T-helper 17 cell (primary cell): ENCODE measurements at places on chromosomes 1 and 21. TPM values are rescaled to one million over a fixed set of nuclear protein-coding genes. Genes with fewer than 3 reads are reported as not detected.

- H3K36me3 ChIP-seq, result peaks cover 2% of the 10 kb centered on the region
- H3K4me1 ChIP-seq, result peaks cover 6% of the 10 kb centered on the region
- no peak overlapping the region for H3K4me3 ChIP-seq
- no peak overlapping the region for H3K27ac ChIP-seq
- no peak for DNase-seq
- peaks cover 27% of the 10 kb centered on the region for H3K27me3 ChIP-seq
Measured at GRCh38 chr1:211589782-211590721, 11.1 kb upstream of the SLC30A1 start.

GRCh38 chr21:42703136-42703908, 49.9 kb downstream of the PDE9A start:
- no peaks in the 10 kb centered on the region for H3K27me3 ChIP-seq
- peaks cover 7% of the 10 kb centered on the region for H3K36me3 ChIP-seq
- no peak for DNase-seq
- peaks cover 2% of the 10 kb centered on the region for H3K4me1 ChIP-seq
- H3K27ac ChIP-seq, result no peak overlapping the region
- no peak overlapping the region for H3K4me3 ChIP-seq

GRCh38 chr21:16071092-16071491, 341.3 kb downstream of the USP25 start:
- DNase-seq, result no peak
- H3K27me3 ChIP-seq, result peaks cover 8% of the 10 kb centered on the region
- H3K4me3 ChIP-seq, result no peak overlapping the region
- no peaks in the 10 kb centered on the region for H3K4me1 ChIP-seq
- H3K27ac ChIP-seq, result no peak overlapping the region
- no peaks in the 10 kb centered on the region for H3K36me3 ChIP-seq

DNA sequence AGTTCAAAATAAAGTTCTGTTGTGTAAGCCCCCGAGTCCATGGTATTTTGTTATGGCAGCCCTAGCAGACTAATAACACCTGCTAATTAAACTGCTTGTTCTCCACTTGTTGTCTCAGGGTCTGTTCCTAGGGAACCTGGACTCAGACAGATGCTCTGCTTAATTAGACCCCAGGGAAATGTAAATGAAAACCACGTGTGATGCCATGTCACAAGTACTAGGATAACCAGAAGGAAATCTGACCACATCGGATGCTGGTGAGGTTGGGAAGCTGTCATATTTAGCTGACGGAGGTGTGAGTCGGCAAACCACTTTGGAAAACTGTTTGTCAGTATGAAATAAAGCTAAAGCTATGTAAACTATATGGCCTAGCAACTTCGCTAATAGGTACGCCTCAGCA, 19.6 kb downstream of the EDN2 start:
- no peaks in the 10 kb centered on the region for H3K4me1 ChIP-seq
- no peak overlapping the region for H3K27ac ChIP-seq
- H3K36me3 ChIP-seq, result no peaks in the 10 kb centered on the region
- no peak overlapping the region for H3K4me3 ChIP-seq

DNA sequence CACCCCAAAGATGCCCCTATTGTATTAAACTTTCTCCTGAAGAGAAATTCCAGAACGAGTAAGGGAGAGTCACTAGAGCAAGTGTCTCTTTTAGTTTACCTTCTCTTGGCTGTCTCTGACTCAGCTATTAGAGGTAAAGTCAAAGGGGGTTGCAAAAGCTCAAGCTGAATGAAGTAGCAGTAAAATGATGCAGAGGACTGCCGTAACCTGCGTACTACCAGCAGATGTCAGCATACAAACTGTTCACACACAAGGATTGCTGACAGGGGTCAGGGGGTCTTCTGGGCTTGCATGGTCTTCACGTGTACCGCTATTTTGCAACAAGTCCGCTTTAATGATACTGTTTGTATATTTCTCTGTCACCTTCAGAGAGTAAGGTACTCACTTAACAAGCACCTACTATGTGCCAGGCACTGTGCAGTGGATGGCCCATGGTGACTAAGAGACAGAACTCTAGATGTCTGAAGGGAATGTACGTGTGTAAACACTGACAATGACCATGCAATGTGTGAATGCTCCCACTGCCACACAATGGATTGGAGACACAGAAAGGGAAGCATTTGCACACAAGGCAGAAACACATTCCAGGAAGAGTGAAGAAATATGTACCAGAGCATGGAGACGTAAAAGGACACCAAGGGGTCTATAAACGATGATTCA, 34.9 kb downstream of the CHML start:
- no peak for DNase-seq
- peaks cover 11% of the 10 kb centered on the region for H3K4me1 ChIP-seq
- H3K27me3 ChIP-seq, result peaks cover 4% of the 10 kb centered on the region
- H3K27ac ChIP-seq, result no peak overlapping the region
- no peak overlapping the region for H3K4me3 ChIP-seq

- H3K4me3 ChIP-seq, result peak overlapping the region; percentile 84
- H3K27ac ChIP-seq, result peak overlapping the region; percentile 90
- DNase-seq, result no peak
- no peaks in the 10 kb centered on the region for H3K27me3 ChIP-seq
Measured at GRCh38 chr1:40058453-40059337, 18.2 kb downstream of the CAP1 start.

- H3K36me3 ChIP-seq, result peaks cover 8% of the 10 kb centered on the region
- H3K27ac ChIP-seq, result peak overlapping the region; percentile 72
- H3K4me1 ChIP-seq, result no peaks in the 10 kb centered on the region
Measured at GRCh38 chr1:19169642-19170041, 40.4 kb downstream of the UBR4 start.

DNA sequence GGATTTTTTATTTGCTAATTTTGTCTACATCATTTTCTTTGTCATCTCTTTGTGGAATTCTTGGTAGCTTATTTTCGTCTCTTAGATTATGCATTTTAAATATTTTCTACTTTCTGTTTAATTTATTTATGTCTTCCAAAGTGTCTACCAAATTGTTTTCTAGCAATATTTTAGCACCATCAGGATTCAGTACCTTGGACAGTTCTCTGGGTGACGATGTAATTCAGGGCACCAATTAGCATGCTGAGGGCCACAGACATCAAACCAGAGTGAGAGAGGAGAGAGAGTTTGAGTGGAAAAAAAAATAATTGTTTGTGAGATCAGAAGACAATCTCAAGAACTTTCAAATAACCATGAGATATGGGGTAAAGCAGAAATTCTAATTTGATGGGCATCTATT, 169.8 kb upstream of the CXADR start:
- no peaks in the 10 kb centered on the region for H3K27me3 ChIP-seq
- DNase-seq, result no peak
- no peaks in the 10 kb centered on the region for H3K4me1 ChIP-seq
- H3K36me3 ChIP-seq, result no peaks in the 10 kb centered on the region

GRCh38 chr1:1974834-1975233, 28.8 kb downstream of the CFAP74 start:
- H3K27ac ChIP-seq, result no peak overlapping the region
- H3K36me3 ChIP-seq, result no peaks in the 10 kb centered on the region
- H3K27me3 ChIP-seq, result peaks cover 23% of the 10 kb centered on the region
- no peak for DNase-seq

DNA sequence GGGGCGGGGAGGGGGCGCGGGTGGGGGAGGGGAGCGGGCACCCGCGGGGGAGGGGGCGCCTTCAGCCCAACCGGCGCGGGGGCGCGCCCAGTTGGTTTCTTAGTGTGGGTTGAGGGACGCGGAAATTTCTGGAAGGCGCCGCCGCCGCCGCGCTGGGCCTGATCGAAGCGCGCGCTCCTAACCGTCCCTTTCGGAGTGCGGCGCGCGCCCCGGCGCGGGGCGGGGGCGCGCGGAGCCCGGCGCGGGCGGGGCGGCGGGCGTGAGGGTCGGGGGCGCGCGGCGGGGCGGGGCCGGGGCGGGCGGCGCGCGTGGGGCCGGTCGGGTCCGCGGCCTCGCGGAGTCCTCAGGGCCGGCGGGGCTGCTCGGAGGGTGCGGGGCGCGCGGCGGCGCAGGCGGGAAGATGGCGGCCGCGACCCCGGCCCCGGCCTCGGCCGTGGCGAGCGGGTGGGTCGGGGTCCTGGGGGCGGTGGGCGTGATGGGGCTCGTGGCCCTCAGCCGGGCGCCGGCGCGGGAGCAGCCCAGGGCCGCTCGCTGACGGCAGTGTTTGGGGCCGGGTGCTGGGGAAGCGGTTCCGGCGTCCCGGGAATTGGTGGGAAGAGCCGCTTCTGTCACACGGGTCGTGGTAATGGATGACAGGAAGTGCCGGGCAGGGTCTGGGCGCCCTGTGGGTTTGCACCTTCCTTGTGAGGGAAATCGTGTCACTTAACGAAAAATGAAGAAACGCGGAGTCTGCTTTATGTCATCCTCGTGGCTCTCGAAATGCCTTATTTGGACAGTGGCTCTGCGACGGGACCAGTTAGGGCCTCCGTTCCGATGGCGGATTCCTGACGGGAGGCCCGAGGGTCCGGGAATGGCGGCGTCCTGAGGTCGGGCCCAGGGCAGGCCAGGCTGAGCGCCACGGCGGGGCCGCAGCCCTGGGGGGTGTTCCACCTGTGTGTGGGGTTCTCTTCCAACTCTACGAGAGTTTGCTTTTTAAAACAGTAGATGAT, 764 bp downstream of the PKNOX1 start:
- DNase-seq, result peak; percentile 64
- peaks cover 9% of the 10 kb centered on the region for H3K4me1 ChIP-seq
- H3K36me3 ChIP-seq, result no peaks in the 10 kb centered on the region
- no peaks in the 10 kb centered on the region for H3K27me3 ChIP-seq
- H3K27ac ChIP-seq, result peak overlapping the region; percentile 79
- H3K4me3 ChIP-seq, result peak overlapping the region; percentile 89

DNA sequence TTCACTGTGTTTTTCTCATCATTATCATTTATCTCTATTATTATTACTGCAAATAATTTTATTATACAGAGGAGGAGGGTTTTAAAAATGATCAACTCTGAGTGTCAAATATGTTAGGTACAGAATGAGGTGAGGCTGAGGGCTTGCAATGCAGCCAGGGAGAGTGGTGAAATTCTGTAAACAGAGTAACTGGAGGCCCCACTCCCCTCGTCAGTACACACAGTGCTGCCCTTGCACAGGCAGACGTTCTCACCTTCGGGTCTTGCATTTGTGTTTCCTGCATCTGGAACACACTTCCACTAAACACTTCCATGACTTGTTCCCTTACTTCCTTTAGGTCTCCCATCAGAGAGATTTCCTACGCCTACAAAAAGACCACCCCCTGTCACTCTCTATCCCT, 24.3 kb upstream of the COA6 start:
- peaks cover 21% of the 10 kb centered on the region for H3K27me3 ChIP-seq
- peaks cover 4% of the 10 kb centered on the region for H3K36me3 ChIP-seq
- H3K4me3 ChIP-seq, result no peak overlapping the region
- DNase-seq, result no peak

DNA sequence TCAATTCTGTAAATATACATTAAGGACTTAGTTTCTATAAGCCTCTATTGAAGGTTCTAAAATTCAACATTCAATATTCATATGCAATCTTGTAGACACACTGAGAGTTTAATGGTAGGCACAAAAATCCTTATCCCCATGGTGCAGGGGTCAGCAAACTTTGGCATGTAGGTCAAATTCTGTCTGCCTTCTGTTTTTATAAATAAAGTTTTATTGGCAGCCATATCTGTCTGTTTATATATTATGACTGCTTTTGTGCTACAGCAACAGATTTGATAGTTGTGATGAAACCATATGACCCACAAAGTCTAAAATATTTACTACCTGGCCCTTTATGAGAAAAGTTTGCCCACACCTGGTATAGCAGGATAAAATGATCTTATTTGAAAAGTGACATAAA, 91.2 kb upstream of the PPIH start:
- H3K36me3 ChIP-seq, result no peaks in the 10 kb centered on the region
- H3K4me3 ChIP-seq, result no peak overlapping the region
- no peaks in the 10 kb centered on the region for H3K27me3 ChIP-seq
- no peaks in the 10 kb centered on the region for H3K4me1 ChIP-seq
- no peak for DNase-seq

DNA sequence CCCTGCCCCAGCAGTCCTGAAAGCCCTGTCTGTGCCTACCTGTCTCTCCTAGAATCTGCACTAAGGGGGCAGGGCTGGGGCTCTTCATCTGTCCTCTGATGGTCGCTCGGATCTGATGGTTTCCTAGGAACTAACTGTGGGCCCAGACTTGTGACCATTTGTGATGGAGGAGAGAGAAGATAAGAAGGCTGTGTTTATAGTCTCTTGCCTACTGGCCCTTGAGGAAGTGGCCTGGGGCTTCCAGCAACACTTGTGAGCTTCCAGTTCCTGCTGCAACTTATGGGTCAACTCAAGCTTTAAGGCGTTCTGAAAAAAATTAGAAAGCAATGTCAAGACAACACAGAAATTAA, 53.2 kb upstream of the SYNC start:
- H3K4me3 ChIP-seq, result no peak overlapping the region
- peaks cover 16% of the 10 kb centered on the region for H3K4me1 ChIP-seq
- H3K27me3 ChIP-seq, result no peaks in the 10 kb centered on the region
- peak overlapping the region; percentile 27 for H3K27ac ChIP-seq

DNA sequence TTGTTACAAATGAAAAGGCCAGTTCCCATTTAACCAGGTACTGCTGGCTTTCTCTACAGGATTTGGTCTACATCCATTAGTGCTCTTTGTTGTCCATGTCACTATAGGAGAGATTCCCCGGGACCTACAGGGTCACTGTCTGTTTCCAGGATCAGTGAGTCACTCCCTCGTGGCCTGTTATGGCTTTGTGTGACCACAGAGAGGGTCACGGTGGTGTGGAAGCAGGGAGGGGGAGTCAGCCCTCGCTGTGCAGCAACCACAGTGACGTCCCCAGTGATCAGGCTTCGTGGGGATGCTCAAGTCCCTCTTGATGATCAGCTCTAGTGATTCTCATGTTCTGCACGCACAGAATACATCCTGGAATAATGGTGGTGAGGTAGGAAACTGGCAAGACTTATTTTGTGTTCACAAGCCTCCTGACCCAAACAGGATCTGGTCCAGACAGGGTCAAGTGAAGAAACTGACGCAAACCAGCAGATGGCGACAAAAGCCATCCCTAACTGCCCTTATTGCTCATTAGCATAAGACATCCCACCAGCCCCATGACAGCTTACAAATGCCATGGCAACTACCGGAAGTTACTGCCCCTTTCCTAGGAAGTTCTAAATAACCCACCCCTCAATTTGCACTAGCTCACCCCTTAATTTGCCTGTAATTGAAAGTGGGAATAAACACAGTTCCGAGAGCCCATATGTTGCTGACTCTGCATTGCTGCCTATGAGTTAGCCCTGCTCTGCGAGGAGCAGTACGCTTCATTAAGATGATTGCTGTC, 98.5 kb downstream of the DISC1 start:
- no peaks in the 10 kb centered on the region for H3K36me3 ChIP-seq
- no peak overlapping the region for H3K4me3 ChIP-seq
- H3K27ac ChIP-seq, result no peak overlapping the region
- peaks cover 8% of the 10 kb centered on the region for H3K4me1 ChIP-seq

DNA sequence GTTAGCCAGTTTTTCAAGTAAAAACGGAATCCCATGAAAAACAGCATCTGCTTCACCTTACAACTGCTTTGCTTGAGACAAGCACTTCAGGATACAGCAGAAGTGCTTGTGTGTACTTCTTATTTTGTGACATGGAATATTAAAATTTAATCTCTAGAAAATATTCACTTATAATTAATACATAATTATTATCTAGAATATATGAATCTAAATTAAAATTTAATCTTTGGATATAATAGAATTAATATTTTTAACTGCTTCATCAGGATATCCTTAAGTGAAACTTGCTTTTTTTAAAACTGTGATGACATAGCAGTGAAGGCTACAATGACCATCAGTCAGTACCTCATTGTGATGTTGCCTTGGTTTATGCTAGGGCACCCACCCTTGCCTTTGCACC, 148.4 kb upstream of the C1orf105 start:
- peaks cover 2% of the 10 kb centered on the region for H3K36me3 ChIP-seq
- H3K27ac ChIP-seq, result no peak overlapping the region
- peaks cover 5% of the 10 kb centered on the region for H3K4me1 ChIP-seq
- no peaks in the 10 kb centered on the region for H3K27me3 ChIP-seq
- no peak for DNase-seq

The OR2L13 gene
- 0.21 TPM for total RNA-seq

The LCE1F gene
- not detected for total RNA-seq

The KLF17 gene
- total RNA-seq, result not detected

The HHIPL2 gene
- total RNA-seq, result 0.39 TPM

The CDC42 gene
- total RNA-seq, result 371 TPM

The PLCH2 gene
- total RNA-seq, result 30.0 TPM
